ENCODE measurements at places on chromosomes 5 and 9.

GRCh38 chr5:73565969-73566547 lies 515 bp downstream of the UTP15 start:
- peak overlapping the region; percentile 67 for H3K4me3 ChIP-seq
- no peak for DNase-seq
- H3K4me1 ChIP-seq = no peaks in the 10 kb centered on the region
- no peaks in the 10 kb centered on the region for H3K27me3 ChIP-seq
- H3K36me3 ChIP-seq = peaks cover 45% of the 10 kb centered on the region

GRCh38 chr9:81771571-81771970 lies 82.2 kb upstream of the TLE1 start:
- H3K27ac ChIP-seq = no peak overlapping the region
- H3K27me3 ChIP-seq = no peaks in the 10 kb centered on the region
- H3K36me3 ChIP-seq = no peaks in the 10 kb centered on the region
- DNase-seq = peak; percentile 89
- H3K4me1 ChIP-seq = peaks cover 2% of the 10 kb centered on the region

- H3K4me1 ChIP-seq = peaks cover 6% of the 10 kb centered on the region
- H3K27ac ChIP-seq = peak overlapping the region; percentile 63
- H3K36me3 ChIP-seq = no peaks in the 10 kb centered on the region
- peak overlapping the region; percentile 94 for H3K4me3 ChIP-seq
- DNase-seq = peak; percentile 43
Measured at GRCh38 chr5:56951126-56951945, 587 bp downstream of the MIER3 start.

DNA sequence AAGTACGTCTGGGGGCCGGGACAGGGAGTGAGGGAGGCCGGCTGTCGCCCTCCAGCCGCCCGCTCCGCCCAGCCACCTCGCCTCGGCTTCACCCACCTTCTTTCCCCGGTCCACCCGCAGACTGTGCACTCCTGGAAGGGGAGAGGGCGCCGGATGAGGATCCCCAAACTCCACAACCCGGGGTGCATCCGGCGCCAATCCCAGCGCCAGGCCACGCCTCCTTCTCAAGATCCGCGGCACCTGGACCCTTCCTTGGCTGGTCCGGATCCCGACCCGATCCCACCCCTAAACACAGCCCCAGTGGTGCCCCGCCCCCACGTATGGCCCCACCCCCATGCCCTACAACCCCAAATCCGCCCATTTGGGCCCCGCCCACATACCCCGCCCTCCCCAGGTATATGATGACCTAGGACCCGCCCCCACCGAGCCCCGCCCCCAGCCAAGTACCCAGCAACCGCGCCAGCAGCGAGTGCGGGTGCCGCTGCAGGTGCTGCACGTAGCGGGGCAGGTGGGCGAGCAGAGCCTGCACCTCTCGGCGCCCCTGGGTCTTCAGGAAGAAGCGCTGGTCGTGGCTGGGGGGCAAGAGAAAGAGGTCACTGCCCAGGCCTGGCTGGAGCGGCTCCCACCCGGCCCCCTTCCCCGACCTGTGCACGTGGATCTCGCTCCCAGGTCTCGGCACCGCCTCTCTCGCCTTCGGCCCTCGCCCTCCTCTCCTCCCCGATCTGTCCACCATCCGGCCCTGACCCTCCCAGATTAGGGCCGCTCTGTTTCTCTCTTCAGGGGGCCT lies 3.2 kb downstream of the PIP5KL1 start:
- H3K27me3 ChIP-seq = peaks cover 30% of the 10 kb centered on the region
- peaks cover 38% of the 10 kb centered on the region for H3K4me1 ChIP-seq
- H3K36me3 ChIP-seq = peaks cover 2% of the 10 kb centered on the region
- H3K27ac ChIP-seq = no peak overlapping the region
- peak overlapping the region; percentile 72 for H3K4me3 ChIP-seq

DNA sequence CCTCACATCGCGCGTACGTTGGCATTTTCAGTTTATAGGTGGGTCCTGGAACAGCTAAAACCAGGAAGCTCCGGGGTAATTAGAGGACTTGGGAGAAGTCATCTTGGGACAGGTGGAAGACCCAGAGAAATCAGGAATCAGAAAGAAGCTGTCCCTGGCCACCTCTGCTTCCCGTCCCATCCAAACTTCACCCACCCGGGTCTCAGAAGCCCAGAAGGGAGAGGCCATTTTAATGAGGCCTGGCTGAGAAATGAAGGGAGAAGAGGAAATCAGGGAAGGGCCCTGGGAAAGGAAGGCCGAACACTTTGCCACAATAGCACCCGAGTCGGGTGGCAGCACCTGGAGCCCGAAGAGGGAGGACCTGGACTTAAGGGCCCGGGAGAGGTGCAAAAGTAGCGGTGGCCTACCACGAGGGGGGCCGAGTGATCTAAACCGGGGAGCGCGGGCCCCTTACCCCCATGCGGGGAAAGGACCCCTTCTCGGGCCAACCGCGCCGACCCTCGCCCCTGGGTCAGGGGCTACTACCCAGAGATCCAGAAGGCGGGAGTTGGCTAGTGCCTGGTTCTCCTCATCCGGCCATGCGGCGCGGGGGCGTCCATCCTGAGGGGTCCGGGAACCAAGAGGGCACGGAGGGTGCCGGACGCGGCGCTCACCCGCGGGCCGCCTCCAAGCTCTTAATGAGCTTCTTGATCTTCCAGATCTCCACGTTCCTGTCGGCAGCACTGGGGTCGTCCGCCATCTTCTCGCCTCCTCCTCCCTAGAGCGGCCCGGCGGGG lies 668 bp downstream of the ETF1 start:
- peaks cover 9% of the 10 kb centered on the region for H3K4me1 ChIP-seq
- peak overlapping the region; percentile 99 for H3K4me3 ChIP-seq
- no peaks in the 10 kb centered on the region for H3K27me3 ChIP-seq
- H3K36me3 ChIP-seq = peaks cover 22% of the 10 kb centered on the region
- peak overlapping the region; percentile 89 for H3K27ac ChIP-seq

GRCh38 chr9:100294341-100294740 lies 58.4 kb downstream of the TEX10 start:
- H3K36me3 ChIP-seq = peaks cover 35% of the 10 kb centered on the region
- H3K4me3 ChIP-seq = no peak overlapping the region
- no peaks in the 10 kb centered on the region for H3K27me3 ChIP-seq
- H3K4me1 ChIP-seq = peaks cover 4% of the 10 kb centered on the region

DNA sequence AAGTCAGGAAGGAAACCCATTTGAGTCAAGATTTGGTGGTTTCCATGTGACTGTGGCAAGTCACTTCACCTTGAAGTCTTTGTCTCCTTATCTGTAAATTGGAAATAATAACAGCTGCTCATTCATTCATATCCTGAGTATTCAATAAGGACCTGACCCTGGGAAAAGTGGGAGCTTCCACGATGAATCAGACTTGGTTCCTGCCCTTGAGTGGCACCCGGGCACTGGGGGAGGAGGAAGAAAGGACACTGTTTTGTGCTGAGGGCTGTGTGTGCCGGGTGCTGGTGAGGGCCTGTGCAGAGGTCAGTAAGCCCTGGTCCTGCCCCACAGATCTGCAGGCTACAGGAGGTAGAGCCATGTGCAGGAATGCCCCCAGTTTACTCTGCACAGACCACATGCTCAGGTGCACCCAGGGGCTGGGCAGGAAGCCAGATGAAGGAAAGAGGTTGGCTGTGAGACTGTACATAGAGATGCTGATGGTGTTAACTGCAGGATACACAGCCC lies 6.8 kb downstream of the NDST1 start:
- H3K27me3 ChIP-seq = no peaks in the 10 kb centered on the region
- peaks cover 22% of the 10 kb centered on the region for H3K36me3 ChIP-seq
- H3K4me3 ChIP-seq = no peak overlapping the region
- DNase-seq = peak; percentile 64

All from mesenchymal stem cell (in vitro differentiated cells and primary cell).